ENCODE measurements at places on chromosomes 7 and 10. TPM values are rescaled to one million over a fixed set of nuclear protein-coding genes. Genes with fewer than 3 reads are reported as not detected.
A peak's percentile ranks its signal among the peaks of the same experiment; 100 is the strongest.

The CYP3A7 gene
- 1.2 TPM for polyA plus RNA-seq

GRCh38 chr7:96479015-96479645 is 157.2 kb upstream of the SLC25A13 start:
- no peak for DNase-seq

- no peak for DNase-seq
Observed at GRCh38 chr7:24933298-24933697, 46.7 kb downstream of the OSBPL3 start.

The ADAM8 gene
- 2.4 TPM for polyA plus RNA-seq

The SLC18A3 gene
- polyA plus RNA-seq = not detected

- DNase-seq = no peak
Observed at GRCh38 chr10:122301055-122301810, 30.1 kb downstream of the BTBD16 start.

DNA sequence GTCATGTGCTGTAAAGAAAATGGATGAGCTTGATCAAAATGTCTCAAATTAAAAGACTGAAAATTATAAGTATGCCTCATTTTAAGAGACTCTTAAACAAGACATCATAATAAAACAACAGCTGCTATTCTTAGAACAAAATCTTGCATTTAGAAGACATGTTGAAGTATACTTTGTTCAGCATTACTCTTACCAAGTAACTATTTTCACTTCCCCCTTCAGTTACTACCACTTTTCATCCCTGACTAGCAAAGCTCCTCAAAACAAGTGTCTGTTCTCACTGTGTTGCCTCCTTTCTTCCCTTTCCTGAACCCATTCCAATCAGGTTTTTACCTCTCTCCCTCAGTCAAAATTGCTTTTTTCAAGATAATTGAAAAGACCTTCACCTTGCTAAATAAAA is 31.6 kb downstream of the ELAPOR2 start:
- DNase-seq = no peak

The FAM131B gene
- polyA plus RNA-seq = 2.1 TPM

- no peak for DNase-seq
Observed at GRCh38 chr10:24278176-24278889, 69.4 kb downstream of the KIAA1217 start.

GRCh38 chr7:125857606-125858005 is 928.0 kb upstream of the POT1 start:
- DNase-seq = no peak

The TRIM50 gene
- 0.32 TPM for polyA plus RNA-seq

DNA sequence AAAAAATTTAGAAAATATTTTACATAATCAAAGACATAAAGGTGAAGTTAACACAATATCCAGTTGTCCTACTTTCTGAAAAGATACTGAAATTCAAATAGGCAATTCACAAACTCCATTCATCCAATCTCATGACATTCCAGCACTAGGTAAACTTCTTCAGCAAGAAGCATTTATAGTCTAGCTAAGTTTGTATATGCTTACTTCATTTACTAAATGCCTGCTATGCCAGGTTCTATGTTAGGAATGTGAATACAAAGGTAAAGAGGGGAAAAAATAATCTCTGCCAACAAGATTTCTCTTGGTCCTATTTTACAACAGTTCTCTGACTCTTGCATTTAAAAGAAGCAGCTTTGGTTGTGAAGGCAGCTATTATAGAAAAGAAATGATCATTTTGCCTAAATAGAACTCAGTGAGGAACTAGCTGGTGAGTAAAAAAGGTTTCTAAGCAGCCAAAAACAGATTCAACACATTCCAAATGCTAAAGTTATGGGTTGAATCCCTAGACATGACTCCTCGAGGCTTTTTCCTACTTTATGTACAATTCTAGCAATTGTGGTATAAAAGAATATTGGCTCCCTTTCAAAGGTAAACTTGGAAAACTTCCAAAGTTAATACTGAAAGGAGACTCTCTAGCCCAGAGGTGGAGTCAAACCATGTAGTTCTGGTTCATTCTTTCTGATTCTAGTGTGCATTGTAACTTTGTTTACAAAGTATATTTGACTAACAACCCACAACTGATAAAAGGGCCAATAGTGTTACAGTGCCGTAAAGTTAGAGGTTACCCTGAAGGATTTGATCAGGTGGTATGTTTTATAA is 30.9 kb upstream of the KLHL7 start:
- DNase-seq = no peak

The TECPR1 gene
- polyA plus RNA-seq = 18.1 TPM

DNA sequence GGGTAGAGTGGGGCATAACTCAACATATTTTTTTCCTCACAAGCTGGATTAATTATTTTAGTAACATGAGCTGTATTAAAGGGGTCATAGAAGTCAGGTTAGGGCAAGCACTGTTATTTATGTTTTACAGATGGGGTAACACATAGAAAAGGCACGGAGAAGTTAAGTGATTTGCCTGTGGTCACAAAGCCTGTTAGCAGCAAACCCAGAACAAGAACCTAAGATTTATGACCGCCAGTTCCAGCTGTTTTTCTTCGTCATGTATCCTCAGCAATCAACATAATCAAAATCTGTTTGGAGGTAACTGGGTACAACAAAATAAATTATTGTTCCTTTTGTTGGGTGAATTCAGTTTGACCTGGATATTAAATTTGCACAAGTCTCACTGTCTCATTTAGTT is 57.2 kb upstream of the BET1 start:
- DNase-seq = no peak

DNA sequence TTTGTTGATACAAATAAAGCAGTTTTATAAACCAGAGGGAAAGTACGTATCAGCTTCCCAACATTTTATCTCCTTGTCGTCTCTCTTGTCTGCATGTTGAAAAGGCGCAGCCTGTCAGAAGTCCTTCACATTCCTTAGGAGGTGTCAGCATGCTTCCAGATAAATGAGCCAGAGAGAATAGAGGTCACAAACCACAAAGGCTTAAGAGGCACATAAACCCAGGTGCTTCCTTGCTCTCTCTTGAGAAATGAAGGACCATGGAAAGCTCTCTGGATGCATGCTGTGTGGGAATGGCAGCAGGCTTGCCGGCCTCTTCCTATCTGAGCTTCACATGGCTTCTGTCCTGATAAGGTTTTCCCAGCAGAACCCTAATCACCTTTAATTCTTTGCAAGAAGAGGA is 448.5 kb downstream of the XPNPEP1 start:
- peak; percentile 56 for DNase-seq

- DNase-seq = no peak
Observed at GRCh38 chr10:8315619-8316021, 261.1 kb downstream of the GATA3 start.

GRCh38 chr7:150412518-150413488 is 33.7 kb downstream of the ZNF775 start:
- no peak for DNase-seq

GRCh38 chr10:106917452-106918055 is 247.0 kb downstream of the SORCS1 start:
- DNase-seq = no peak

DNA sequence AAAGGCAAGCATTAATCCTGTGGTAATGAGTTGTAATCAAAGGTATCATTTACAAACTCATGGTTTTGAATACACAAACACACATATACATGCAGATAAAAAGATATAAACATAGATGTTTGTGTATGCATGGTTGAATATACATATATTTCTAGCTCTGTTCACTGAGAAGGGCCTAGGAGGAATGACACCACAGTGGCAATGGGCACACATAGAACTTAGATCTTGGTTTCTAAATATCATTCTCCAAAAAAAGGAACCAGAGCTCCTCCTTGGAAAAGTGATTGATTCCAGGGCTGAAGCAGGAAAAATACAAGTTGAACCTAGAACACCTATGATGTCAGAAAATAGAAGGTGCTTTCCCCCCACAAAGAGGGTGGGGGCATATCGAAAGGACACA is 6.9 kb downstream of the CUL2 start:
- no peak for DNase-seq

DNA sequence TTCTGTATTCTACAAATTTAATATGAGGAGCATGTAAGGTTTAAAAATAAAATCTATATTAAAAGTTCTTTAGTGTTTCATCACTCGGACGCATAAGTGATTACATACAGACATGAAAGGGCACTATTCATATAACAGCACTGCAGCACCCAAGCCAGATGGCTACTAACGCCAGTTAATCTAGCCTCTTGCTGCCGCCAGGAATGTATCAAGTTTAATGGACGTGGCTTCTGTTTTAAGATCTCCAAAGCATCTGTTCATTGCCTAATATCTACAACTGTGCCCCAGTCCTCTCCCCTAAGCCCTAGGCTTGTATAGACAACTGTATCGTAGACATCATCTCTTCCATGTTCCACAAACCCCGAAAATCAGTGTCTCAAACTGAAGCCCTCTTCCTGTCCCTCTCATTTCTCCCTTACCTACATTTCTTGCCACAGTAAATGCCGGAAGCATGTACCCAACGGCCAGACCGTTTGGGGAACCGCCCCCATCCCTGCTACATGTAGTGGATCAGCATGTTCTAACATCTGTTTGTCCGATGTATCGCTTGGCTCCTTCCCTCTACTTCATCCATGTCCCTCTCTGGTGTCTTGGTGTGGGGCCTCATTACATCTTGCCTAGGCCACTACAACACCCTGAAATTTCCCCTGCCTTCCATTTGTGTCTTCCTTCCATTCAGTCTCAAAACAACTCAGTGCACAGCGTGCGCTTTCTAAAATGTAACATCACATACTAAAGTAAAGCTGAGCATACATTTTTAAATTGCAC is 147.5 kb upstream of the RSU1 start:
- no peak for DNase-seq

GRCh38 chr7:54560723-54561122 is 18.5 kb downstream of the VSTM2A start:
- DNase-seq = no peak

The EMX2 gene
- 177 TPM for polyA plus RNA-seq

The FAM237B gene
- 1.1 TPM for polyA plus RNA-seq

GRCh38 chr7:143126146-143126545 is 5.7 kb upstream of the PIP start:
- DNase-seq = no peak

The TSPAN15 gene
- polyA plus RNA-seq = 69.4 TPM

The SUN3 gene
- polyA plus RNA-seq = 0.17 TPM

- peak; percentile 63 for DNase-seq
Observed at GRCh38 chr10:113047963-113048781, 98.1 kb downstream of the TCF7L2 start.

DNA sequence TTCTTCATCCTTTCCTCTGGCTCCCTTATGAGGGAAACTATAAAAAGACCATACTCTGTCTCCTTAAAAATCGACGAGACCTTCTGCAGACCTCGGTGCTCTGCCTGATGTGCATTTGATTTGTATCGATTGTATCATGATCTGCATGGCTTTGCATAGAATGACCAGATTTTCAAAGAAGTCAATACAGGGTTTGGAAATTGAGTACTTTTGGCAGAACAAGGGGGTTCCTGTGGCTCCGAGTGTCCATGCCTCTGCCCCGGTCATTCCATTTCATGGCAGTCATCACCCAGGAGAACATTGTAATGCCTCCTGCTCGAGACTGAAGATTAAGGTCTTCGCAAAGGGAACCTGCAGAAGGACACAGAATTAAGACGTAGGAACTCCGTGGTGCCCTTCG is 685 bp downstream of the CASP2 start:
- no peak for DNase-seq

DNA sequence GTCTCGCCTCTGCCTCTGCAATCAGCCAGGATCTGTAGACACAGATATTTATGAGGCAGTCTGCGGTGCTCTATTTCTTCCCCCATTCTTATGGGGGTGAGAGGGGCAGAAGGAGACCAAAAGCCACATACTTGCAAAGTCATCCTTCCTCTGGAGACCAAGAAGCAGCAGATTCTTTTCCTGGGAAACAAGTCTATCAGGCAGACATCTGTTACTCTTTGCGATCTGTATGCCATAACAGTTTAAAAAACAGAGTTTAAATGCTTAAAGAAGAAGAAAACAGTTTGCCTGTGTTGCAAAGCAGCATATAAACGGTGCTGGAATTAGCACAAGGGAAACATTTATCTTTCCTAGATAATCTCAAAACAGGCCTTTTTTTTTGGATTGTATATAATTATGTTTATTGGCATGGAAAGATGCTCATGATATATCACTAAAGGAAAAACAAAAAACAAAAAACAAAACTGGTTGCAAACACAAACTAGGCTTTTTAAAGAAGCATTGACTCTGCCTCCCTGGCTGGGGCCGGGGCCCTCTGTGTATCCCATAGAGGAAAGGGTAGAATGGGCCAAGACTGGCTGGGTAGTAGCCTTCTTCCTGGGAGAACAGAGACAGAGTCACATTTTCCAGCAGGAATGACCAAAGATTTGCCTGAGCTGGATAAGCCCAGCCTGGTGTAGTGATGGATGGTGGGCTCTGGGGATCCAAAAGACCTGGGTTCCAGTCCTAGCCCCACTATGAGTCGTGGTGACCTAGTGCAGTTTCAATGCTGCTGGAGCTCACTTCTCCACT is 50.4 kb downstream of the RGS10 start:
- no peak for DNase-seq

- no peak for DNase-seq
Observed at GRCh38 chr7:140559410-140559809, 80.1 kb upstream of the MKRN1 start.

DNA sequence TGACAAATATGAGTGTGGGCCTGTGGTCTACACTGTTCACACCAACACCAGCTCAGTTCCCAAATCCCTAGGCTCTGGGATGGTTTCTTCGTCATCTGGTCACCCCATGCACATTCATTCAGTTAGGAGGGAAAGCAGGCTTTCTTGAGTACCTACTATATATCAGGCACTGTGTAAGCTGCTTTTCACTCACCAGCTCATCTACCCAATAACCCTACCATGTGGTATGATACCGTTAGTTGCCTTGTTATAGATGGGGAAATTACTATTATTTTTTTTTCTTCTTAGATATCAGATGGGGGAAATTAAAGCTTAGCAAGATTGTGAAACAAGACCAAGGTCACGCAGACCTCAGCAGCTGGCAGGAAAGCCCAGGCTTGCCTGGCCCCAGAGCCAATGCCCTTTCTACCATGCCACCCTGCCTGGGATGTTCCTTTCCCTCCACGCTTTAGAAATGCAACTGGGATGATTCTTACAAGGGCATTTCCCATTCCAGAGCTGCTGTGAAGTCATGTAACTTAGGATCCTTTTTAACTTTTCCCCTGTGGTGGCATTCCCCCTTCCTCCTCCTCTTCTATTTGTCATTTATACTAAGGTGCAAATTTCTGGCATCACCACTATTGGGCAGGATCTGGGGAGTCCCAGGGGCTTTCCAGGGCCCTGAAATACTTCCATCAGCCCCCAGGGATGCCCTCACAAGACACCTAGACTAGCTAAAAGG is 93.1 kb upstream of the EFCAB10 start:
- DNase-seq = no peak

DNA sequence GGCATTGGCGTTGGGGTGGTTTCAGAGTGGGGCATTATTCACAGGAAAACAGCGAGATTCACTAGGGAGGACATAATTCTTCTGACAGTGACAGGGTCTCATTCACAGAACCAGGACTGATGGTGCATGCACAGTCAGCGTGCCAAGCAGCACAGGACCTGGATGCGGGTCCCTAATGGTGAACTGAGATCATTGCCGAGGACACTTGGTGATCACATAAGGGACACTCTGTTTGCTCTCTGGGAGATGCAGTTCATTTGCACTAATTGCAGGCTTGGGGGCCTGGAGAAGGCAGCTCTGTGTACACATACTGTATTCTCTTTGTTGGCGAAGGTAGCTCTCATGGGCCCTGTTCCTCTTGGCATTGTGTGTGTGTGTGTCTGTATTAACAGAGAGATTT is 716.1 kb downstream of the PHTF2 start:
- DNase-seq = no peak

- no peak for DNase-seq
Observed at GRCh38 chr7:82975811-82976468, 186.7 kb downstream of the PCLO start.

The MPP7 gene
- 8.8 TPM for polyA plus RNA-seq

Measured in left kidney (tissue), 8 donors.